ENCODE measurements at places on chromosomes 5 and 9. TPM values are rescaled to one million over a fixed set of nuclear protein-coding genes. Genes with fewer than 3 reads are reported as not detected.

SLC36A2 gene
- polyA plus RNA-seq: not detected

IFNK gene
- polyA plus RNA-seq: not detected

IFNA14 gene
- polyA plus RNA-seq: not detected

PCA3 gene
- not detected for polyA plus RNA-seq

PCDHGA7 gene
- polyA plus RNA-seq: not detected

TMEM232 gene
- polyA plus RNA-seq: 0.73 TPM

TRPM3 gene
- not detected for polyA plus RNA-seq

HAVCR2 gene
- 0.27 TPM for polyA plus RNA-seq

DNA sequence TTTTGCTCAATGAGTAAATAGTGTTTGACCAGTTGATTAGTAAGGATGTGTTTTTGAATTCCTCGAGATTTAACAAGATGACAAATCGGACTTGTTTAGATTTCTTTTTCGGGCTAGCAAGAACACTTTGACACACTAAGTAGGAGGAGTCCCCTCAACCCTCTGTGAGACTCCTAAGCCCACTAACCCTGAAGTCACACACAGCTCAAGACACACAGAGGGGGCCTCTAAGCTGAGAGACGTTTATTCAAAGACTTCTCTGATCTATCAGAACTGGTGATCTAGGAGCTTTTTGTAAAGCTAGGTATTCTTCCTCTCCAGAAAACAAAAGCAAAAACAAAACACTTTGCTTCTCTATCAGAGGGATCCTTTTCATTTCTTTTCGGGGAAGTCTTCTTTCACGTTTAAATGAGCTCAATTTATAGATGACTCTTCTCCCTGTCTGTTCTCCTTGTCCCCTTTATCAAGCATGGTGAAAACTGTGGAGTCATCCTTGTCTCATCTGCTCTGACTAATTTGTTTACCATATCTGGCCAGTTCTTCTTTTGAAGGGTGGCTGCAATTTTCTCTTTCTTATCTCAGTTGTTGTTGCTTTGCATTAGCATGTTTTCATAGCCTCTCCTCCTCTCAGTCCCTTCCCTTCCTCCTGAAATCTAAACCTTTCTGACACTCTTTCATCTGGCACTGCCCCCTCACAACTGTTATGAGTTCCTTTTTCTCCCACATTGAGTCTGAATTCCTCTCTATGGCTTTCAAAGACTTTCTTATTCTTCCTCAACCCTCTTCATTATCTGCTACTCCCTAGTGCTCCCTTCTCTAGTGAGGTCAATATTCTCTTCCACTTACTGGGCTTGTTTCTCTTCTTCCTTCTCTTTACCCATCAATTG is 68.5 kb upstream of the RAI14 start:
- no peak for DNase-seq

GRCh38 chr5:142015781-142016533 is 3.1 kb upstream of the GNPDA1 start:
- DNase-seq: no peak

DNA sequence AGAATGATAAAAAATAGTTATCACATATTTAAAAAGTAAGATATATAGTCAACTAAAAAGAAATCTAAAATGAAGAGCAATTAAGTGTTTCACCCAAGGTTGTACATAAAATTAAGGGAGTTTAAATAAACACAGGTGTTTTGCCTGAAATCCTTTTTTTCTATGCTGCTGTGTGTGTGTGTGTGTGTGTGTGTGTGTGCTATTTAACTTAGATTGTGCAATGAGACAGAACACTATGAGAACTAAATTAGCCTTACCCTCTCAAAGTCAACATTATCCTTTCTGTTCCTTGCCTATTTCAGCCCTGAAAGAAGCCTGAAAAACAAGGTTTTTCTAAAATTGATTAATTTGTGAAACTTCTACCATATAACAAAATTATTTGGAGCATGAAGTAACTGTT is 516.2 kb downstream of the ELAVL2 start:
- no peak for DNase-seq

DNA sequence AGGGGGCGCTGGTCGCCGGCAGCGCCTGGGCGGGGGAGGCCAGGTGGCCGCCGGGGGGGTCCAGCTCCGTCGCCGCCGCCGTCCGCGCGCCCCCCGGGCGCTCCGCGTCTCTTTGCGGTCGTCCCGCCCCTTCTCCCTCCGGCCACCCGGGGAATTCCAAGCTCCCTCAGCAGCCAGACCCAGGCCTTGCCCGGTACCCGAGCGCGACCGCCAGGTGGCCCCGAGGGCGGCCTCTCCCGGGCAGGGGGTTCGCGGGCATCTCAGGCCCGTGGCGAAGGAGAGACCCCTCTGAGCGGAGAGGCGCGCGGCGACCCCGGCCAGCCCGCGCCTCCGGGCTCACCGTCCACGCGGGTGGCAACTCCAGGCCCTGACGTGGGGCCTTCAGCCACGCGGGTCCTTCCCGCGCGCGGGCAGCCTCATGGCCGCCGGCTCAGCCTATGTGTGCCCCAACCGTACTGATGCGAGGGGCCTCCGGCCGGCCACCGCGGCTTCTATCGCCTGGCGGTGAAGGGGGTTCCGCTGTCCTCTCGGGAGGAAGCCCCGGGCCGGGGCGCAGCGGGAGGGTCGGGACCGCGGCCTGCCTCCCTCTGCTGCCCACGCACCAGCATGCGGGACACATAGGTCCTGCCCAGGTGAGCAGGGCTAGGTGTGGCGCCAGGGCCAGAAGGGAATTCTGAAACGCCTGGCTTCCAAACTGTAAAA is 529 bp upstream of the NRARP start:
- DNase-seq: no peak

DNA sequence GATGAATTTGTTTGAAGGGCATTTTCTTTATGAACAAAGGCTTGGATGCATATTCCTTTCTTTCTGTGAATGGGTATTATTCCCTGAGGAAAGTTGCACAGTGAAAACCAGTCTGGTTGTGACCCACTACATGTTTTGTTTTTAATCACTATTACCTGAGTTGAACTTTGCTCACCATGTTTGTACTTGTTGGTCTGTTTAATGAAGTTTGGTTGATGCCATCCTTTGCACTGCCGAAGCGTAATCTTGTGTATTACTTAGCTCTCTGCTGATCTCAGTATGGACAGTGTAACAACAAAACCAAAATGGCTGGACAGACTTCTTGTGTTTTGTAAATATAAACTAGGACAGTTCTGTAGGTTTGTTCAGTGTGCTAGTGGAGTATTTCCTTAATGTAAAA is 38.1 kb downstream of the UGCG start:
- DNase-seq: no peak

Data from naive B cell (primary cell).